A549 (cell line): ENCODE measurements at places on chromosomes 1 and 21.

- DNase-seq: no peak
These were observed 273.3 kb downstream of the TNR start for GRCh38 chr1:175470078-175470477.

DNA sequence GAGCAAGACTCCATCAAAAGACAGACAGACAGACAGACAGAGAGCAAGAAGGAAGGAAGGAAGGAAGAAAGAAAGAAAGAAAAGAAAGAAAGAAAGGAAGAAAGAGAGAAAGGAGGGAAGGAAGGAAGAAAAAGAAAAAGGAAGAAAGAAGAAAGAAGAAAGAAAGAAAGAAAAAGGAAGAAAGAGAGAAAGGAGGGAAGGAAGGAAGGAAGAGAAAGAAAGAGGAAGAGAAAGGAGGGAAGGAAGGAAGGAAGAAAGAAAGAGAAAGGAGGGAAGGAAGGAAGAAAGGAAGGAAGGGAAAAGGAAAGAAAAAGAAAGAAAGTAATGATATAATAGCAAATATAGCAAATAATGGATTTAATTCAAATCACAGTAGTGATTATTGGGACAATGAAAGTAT lies 32.7 kb downstream of the CHML start:
- no peak for DNase-seq

DNA sequence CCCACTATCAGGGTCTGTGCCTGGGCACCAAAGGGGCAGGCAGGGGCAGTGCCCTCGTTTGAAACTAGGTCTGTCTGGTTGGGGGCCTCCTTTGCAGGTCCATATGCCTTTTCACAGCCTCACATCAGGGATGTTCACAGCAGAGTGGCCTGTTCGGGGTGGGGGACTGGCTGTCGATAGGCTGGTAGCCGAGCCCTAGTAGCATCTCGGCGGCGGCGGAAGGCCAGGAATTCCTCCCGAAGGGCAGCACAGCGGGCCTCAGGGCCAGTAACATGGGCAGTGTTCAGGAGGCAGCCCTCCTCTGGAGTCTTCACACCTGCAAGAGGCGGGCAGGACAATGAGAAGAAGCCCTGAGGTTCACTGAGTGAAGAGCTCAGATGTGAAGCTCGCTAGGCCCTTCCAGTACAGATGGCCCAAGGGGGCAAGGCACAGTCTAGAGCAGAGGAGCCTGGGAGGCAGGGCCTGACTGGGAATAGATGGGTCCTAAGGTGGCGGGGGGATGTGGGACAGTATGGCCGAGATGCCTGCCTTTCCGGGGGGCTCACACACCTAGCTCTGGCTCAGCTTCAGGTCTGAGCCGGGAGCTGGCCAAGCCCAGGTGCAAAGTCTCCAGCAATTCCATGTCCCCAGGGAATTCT lies 2.0 kb upstream of the TAGLN2 start:
- no peak for DNase-seq

GRCh38 chr1:155272466-155273342 lies 600 bp downstream of the CLK2 start:
- DNase-seq: peak; percentile 72

GRCh38 chr1:224676551-224676950 lies 60.4 kb downstream of the CNIH3 start:
- no peak for DNase-seq

DNA sequence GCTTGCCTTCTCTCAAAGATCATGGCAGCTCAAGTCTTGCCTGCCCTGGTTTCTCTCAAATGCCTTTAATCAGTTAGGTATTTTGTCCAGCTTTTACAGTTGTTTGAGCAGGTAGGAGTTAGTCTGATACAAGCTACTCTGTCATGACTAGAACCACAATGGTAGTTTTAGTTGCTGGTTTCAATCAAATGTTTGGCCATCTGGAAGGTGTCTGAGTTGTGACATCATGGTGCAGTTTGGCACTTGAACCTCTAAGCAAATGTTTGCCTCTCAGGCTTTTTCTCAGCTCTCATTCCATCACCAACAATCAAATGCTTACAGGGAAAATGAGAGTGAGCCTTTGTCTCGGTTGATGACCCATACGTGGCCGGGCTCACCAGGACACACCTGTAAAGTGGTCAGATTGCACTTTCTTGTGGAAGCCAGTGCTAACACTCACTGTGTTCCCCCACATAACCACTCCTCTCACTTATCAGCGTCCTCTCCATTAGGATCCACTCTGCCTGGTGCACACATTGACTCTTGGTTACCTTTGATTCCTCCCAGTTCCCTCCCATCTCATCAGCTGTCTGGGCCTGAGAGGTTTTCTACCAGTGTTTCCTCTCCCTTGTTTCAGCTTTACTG lies 67.5 kb downstream of the CCDC185 start:
- DNase-seq: no peak

- DNase-seq: no peak
These were observed 10.0 kb downstream of the PLCH2 start for GRCh38 chr1:2486041-2486440.

GRCh38 chr1:245742896-245743295 lies 588.1 kb downstream of the KIF26B start:
- DNase-seq: no peak

DNA sequence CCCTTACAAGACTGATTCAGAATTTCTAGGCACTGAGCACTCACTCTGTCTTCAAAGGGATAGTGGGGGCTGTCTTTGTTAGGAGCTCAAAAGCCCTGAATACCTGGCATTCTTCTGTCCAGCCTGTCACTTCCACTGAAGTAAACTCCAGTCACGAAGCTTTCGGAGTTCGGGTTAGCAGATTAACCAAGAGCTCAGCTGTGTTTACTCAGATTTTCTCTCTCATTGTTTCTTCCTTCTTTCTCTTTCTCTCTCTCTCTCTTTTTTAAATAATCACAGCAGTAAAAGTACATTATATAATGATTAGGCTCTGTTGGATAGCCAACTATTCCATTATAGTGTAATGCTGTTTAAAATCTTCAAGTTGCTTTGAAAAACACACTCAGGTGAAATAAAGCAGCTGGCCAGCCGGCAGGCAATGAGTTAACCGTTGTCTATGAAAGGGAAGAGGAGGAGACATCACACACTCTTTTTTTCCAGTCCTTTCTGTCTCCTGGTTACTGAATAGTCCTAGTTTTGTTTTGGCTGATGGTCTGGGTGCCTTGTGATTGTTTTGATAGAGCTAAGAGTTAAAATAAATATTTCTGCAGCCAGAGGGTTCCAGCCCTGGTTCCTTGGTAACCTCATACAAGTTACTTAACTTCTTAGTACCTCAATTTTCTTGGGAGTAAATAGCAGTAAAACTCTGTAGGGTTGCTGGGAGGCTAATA lies 89.8 kb downstream of the ADSS2 start:
- peak; percentile 21 for DNase-seq

DNA sequence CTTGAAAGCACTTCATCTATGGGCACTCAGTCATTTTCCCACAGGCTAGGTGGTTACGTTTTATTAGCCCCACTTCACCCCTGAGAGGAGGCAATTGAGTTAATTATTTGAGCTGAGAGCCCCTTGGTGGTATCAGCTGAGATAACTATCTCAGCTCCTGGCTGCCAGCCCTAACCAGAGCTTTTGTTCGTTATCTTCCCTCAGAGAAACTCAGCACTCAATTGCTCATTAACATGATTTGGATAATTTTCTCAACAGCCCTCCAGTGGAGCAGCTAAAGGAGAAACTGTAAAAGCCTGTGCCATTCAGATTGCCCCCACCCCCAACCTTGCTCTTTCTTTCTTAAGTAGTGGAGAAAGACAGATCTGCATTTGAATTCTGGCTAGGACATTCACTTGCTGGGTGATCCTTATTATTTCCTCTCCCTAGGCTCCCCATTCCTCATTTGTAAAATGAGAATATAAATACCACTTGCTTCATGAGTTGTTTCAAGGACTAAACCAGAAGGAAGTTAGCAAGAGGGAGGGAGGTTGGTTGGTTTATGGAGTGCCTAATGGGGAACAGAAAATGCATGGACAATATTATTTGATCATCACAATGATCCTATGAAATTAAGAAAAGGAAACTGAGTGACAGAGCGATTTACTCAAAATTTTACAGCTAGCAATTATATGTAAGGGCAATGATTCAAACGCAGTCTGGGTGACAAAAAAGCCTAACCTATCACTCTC lies 218.7 kb upstream of the FGGY start:
- DNase-seq: no peak

DNA sequence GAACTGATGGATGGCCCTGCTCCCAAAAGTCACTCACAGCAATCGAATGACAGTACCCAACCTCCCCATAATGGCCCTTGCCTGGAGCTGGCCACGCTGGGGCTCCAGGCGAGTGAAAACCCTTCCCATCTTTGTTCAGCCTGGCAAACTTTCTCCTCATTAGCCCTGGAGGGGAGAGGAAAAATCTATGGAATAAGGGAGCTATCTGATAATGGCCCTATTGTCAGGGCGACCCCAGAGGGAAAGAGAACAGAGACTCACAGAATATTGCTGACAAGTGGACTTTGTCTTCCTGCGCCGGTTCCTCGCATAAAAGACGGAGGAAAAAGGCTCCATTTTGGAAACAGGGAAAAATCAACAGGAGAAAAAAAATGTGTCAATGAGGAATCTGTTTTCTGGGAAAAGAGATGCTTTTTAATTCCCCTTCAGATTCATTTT lies 13.0 kb upstream of the ARHGEF16 start:
- DNase-seq: no peak

DNA sequence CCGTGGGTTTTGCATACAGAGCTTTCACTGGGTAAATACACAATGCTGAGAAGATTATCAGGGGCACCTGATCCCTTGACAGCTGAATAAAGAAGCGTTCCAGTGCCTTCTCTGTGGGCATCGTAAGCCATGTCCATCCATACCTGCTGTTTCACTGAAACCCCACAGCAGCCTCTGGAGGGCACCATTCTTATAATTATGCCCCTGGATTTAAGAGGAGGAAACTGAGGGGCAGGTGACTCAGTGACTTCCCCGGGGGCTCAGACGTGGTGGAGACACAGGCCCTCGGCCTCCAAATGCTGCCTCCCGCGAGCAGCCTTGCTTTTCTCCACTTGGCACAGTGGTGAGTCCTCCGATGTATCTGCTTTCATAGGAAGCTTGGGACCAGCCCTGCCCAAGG lies 56.7 kb downstream of the B3GALT5 start:
- DNase-seq: no peak

GRCh38 chr1:16119926-16120325 lies 35.9 kb downstream of the EPHA2 start:
- no peak for DNase-seq

DNA sequence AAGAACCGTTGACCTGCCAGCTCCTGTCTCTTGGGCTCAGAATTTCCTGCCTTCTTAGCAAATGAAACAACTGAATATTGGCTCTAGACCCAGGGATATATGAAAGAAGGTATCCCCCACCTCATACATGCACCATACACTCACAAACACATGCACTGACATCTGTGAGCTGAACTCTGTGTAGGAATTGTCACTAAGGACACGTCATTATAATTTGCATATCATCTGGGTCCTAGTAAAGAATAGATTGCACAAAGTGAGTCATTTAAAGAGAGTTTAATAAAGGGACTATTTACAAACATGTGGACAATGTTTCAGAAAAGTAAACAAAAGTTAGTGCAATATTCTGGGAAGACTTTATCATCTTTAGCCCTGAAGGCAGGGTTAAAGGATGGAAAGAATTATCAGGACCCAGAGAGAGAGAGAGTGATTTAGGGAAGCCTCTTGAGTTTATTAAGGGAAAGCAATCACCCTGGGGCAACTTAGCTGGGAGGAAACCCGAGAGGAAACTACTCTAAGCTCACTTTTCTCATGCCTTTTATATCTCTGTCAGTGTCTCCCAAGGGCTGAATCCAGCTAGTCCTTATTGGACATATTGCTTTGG lies 74.1 kb upstream of the PLA2G4A start:
- DNase-seq: peak; percentile 19

DNA sequence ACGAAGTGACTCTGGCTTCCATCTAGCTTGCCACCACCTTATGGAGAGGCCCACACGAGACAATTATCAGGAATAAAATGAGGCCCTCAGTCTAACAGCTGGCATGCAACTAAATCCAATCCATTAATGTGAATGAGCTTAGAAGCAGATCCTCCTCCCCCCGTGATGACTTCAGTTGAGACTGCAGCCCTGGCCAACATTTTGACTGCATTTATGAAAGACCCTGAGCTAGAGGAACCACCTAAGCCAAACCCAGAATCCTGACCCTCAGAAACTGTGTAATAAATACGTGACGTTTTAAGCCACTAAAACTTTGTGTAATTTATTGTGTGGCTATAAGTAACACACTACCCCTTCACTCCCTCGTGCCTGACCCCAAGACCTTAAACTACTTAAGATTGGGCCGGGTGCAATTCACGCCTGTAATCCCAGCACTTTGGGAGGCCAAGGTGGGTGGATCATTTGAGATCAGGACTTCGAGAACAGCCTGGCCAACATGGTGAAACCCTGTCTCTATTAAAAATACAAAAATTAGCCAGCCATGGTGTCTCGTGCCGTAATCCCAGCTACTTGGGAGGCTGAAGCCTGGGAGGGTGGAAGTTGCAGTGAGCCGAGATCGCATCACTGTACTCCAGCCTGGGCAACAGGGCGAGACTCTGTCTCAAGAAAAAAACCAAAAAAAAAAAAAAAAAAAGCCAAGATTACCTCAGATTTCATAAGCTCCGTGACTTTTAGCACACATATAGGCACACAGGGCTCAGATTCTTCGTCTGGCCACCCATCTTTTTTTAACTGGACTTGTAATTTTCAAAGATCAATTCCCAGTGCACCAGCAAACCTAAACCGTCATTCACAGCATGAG lies 72.5 kb downstream of the ENAH start:
- no peak for DNase-seq

- no peak for DNase-seq
These were observed 519.8 kb downstream of the PTPRU start for GRCh38 chr1:29756085-29756484.

- DNase-seq: no peak
These were observed 5.2 kb downstream of the ALG14 start for GRCh38 chr1:95067568-95067967.

- DNase-seq: peak; percentile 40
These were observed 5.1 kb downstream of the HSPB7 start for GRCh38 chr1:16012590-16013219.

- no peak for DNase-seq
These were observed 62.3 kb upstream of the RUNX1 start for GRCh38 chr21:35111321-35111930.

- no peak for DNase-seq
These were observed 501.8 kb downstream of the LMO4 start for GRCh38 chr1:87830432-87830978.

DNA sequence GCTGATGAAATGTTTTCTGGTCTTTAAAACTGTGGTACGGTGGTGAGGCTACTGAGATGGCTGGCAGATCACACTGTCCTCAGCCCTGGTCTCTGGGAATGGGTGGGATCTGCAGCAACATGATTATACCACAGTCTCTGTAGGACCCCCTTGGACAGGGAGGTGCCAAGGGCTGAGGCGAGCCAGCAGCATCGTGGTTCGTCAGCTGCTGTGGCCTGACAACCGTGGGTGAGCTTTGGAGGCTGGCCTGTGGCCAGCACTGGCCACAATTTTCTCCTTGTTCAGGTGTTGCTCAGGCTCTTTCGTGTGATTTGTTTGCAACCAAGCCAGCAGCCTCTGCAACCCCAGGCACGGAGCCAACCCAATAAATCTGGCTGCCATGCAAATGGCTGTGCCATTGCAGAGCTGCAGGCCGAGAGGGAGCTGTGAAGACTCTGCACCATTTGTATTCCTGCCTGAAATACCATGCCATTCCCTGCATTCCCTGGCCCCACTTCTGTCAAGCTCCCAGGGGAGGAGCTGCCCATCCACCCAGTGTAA lies 70.9 kb downstream of the PCP4 start:
- no peak for DNase-seq
